ENCODE measurements at places on chromosomes 5 and 9.

- DNase-seq = no peak
Observed at GRCh38 chr9:118362123-118362522, 657.9 kb downstream of the TLR4 start.

DNA sequence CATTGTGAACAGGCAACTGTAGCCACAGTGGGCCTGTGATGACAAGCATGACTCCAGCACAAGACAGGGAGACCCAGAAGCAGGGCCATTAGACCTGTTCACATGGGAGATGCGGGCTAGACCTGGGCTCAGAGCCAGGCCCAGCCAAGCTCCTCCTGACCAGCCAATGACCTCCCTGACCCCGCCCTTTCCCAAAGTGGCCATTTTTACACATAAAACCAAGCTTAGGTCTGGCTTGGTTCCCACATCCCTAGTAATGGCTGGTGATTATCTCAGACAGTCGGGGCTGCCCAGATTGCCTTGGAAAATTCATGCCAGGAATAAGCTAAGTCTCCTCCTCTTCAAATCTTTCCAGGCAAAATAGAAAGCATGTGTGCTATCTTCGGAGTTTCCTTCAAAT, 94.1 kb downstream of the FRMD3 start:
- DNase-seq = no peak

DNA sequence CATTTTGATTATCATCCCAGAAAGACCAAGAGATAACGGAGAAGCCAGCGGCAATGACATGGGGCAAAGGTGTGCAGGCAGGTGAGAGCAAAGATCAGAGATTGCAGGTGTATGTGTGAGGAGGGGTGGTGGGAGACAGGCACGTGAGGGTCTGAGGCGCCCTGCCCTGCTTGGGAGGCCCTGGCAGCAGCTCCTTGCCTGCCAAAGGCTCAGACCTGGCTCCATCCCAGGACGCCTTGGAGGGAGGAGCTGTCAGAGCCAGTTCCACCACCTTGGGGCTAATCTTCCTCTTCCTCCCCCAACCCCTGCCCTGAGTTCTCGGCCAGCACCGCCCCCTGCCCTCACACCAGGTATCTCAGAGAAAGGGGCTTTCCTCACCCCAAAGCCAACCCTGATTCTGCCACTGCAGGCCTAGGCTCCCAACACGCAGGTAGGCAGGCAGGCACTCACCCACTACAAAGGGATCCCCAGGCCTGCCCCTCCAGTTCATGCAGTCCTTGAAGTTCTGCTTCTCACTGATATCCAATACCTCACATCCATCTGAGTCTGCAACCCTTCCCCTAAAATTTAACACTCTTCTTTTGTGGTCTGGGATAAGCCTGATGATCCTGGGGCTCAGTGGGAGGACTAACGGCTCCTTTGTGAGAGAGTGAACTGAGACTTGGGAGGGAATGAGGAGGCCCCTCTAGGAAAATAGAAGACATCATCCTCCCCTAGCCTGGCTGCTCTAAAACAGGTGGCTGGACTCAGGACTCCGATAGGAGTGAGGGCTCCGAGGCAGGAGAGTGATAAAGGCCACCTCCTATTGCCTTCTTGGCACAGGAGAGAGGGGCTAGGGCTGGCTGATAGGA, 1.8 kb downstream of the AQP3 start:
- DNase-seq = no peak

- no peak for DNase-seq
Observed at GRCh38 chr5:21895766-21896350, 957.3 kb downstream of the CDH12 start.

DNA sequence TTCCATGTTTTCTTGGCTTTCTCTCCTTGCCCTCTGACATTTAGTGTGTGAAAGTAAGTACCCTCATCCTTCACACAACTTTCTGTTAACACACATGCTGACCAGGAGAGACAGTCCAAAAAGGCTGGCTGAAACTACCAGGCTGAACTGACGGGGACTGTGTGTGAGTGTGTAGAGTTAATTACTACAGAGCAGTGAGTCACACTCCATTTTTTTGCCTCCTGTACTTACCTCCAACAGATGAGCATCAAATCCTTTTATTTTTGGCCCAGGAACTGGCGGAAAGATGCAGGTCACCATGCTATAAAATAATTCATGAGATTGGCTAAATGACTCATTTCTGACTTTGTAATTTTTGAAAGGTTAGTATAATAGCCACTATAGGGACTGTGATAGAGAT, 20.2 kb upstream of the AGXT2 start:
- DNase-seq = no peak

DNA sequence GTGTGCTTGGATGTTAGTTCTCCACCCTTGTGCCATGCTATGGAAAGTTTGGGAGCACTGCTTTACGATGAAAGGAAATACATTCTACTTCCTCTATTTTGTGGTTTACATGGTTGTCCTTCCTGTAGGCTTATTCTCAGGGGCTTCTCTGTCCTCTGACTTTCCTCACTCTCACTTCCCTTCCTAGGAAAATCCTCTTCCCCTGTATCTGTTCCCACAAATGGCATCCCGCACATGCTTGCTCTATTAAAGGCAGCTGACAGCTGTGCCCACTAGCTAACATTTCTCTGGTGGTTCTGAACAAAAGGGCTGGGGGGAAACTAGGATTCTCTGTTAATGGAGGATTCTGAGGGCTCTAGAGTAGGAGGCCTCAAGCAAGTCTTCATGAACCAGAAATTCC, 52.4 kb downstream of the FAM170A start:
- DNase-seq = no peak

DNA sequence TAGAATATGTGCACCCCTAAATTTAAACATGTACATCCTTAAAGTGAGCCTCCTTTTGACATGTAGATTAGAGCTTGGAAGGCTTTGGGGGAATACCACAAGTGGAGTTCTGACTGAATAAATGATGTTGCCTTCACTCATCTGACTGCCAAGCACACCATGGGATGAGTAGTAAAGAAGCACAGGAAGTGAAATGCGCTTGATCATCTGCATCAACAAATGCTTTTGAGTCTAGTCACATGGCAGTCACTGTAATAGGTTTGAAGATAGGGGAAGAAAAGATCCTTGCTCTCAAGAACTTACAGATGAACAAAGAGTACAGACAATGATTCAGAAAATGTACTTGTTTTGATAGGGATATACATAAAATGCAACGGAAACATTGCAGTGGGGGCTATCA, 62.0 kb upstream of the STARD4 start:
- DNase-seq = peak; percentile 71

DNA sequence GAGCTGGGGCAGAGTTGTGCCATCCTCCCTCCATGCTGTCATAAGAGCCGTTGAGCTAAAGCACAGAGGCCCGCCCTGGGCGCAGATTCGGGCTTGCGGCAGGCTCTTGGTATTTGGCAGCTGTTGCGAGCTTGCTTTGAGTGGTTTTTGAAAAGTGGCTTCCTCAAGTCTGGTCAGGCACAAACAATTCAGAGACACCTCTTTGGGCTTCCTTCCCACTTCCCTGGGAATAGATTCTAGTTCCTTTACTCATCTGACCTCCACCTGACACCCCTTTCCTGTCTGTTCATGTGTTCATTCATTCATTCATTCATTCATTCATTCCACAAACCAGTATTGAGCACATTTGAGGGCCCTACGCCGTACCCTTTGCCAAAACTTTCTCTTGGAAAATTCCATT, 27.4 kb downstream of the NCS1 start:
- DNase-seq = no peak

- DNase-seq = peak; percentile 58
Observed at GRCh38 chr5:172958331-172959046, 735 bp upstream of the RPL26L1 start.

DNA sequence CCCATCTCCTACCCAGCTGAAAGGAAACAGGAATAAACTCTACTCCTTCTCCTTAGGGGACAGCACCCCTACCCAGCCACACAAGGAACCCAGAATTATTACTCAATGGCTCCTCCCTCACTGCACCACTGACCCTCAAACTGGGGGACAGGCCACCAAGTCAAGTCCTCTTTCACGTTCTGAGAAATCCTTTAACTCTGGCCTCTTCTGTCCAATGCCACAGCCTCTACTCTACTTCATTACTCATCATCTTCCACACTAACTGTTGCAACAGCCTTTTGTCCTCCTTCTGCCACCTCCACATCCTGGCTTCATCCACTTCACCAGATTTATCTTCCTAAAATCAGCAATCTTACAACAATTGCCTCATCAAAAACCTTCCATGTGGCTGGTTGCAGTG, 6.8 kb downstream of the TTC39B start:
- no peak for DNase-seq

GRCh38 chr9:89491694-89492093, 6.2 kb downstream of the SEMA4D start:
- DNase-seq = no peak

GRCh38 chr9:74645007-74645639, 148.0 kb downstream of the RORB start:
- DNase-seq = no peak

GRCh38 chr5:174801798-174802197, 77.4 kb downstream of the MSX2 start:
- DNase-seq = no peak

DNA sequence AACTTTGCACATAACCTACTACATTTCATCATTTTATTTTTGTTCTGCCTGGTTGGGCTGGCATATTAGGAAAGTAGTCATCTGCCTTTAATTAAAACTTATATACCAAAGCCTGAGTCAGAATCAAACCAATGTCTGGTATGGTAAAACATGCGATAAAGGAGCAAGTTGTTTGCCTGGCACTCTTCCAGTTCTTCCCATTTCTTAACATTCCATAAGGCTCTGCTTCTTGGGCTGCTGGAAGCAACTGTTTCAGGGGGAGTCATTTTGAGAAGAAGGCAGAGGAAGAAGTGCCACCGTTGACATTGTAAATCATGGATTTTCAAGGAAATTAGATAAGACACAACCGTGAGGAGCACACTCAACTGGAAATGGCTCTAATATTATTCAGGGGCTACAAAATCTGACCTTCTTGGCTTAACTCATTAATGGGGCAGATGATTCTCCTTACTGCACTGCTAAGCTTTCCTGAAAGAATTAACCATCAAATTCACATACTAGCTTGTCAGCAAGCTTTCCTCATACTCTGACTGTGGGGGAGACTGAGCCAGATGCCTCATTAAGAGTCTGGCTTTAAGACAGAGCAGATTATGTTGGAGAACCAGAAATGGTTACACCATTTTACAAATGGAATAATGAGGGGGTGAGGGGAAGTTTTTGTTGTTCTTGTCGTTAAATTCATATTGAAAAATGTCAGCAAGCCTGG, 391.0 kb downstream of the TMEM232 start:
- DNase-seq = peak; percentile 15

GRCh38 chr5:963673-964531, 44.7 kb upstream of the NKD2 start:
- DNase-seq = no peak

DNA sequence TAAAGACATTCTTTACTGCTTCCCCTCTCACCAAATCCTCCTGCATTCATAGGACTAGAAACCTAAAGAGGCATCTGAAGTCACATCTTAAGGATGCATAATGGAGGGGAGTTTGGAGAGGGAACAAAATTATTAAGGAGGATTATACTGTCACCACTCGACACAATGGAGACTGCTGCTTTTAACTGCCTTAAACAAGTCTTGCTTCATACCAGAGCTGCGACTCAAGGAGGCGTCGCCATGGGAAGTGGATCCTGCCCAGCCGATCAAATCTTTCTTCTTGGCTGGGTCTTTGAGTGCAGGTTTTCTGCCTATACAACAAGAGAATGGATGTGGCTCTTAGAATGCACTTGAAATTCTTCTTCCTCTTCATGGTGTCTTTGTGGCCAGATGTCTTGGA, 66.7 kb upstream of the FOXE1 start:
- DNase-seq = peak; percentile 18

GRCh38 chr5:50898966-50899365, 232.5 kb downstream of the PARP8 start:
- no peak for DNase-seq

GRCh38 chr9:129626625-129627284, 792 bp downstream of the NTMT1 start:
- peak; percentile 80 for DNase-seq

DNA sequence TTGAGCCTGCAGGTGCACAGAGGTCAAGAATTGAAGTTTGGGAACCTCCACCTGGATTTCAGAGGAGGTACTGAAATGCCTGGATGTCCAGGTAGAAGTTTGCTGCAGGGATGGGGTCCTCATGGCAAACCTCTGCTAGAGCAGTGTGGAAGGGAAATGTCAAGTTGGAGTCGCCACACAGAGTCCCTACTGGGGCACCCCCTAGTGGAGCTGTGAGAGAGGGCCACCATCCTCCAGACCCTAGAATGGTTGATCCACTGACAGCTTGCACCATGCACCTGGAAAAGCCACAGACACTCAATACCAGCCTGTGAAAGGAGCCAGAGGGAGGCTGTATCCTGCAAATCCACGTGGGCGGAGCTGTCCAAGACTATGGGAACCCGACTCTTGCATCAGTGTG, 78.0 kb downstream of the GABRA1 start:
- no peak for DNase-seq

DNA sequence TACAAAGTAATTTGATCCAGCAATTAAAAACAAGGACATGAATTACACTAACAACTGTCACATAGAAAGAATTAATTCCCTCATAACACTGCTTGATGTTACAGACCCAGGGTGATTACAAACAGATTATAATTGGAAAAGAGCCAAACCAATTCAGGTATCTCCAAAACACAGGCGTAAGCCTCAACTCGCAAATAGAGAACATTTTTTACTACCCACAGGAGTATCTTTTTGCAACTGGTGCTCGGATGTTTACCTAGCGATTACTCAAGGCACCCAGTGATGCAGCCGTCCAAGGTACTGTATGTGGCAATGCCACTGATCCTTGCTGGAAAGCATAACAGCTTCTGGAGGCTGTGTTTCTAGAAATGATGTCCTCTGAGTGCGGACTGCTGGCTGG, 386.1 kb upstream of the KIF2A start:
- DNase-seq = no peak

- DNase-seq = no peak
Observed at GRCh38 chr5:81183811-81184748, 49.0 kb upstream of the CKMT2 start.

DNA sequence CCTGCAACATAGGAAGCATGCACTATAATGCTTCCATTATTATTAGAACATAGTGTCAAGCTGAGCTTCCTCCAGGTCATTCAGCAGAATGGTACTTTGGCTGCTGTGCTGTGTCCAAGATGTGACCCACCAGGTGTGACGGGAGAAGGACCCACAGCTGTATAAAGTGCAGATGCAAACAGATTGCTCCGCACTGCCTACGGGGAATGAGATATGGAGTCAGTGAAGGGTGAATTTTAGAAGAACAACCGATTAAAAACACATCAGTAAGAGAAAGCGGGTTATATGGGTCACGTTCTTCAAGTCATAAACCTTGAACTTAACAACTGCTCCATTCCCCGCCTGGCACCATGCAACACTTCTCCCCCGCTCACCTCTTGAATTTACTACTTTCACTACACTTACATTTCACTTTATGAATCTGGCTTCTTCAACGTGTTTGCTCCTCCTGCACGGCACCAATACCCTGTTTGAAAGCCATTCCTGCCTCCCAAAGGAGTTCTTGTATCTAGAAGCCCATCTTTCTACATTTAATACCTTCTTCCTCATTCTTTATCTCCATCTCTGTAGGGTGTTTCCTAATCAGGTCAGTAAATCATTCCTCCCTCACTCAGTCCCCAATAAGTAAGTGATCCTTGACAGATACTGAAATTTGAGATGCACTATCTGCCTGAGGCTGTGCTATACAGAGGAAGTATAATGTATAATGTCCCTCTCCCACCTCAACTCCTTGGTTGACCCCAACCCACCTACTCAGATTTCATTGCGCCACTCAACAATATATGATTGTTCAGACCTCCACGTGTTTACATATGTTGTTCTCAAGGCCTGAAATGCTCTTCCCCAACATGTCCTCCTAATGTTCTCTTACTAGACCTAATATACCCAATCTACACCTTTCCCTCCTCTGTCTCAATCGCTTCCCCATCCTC, 25.9 kb downstream of the BRINP1 start:
- no peak for DNase-seq

- no peak for DNase-seq
Observed at GRCh38 chr9:120868339-120868675, 8.7 kb downstream of the PHF19 start.

Data from brain microvascular endothelial cell (primary cell).